ENCODE measurements at places on chromosomes 5 and 9.

GRCh38 chr9:26078706-26079105 lies 400.5 kb upstream of the TUSC1 start:
- no peak for DNase-seq

- no peak for DNase-seq
Measured at GRCh38 chr9:34591248-34591916, 1.9 kb upstream of the CNTFR start.

DNA sequence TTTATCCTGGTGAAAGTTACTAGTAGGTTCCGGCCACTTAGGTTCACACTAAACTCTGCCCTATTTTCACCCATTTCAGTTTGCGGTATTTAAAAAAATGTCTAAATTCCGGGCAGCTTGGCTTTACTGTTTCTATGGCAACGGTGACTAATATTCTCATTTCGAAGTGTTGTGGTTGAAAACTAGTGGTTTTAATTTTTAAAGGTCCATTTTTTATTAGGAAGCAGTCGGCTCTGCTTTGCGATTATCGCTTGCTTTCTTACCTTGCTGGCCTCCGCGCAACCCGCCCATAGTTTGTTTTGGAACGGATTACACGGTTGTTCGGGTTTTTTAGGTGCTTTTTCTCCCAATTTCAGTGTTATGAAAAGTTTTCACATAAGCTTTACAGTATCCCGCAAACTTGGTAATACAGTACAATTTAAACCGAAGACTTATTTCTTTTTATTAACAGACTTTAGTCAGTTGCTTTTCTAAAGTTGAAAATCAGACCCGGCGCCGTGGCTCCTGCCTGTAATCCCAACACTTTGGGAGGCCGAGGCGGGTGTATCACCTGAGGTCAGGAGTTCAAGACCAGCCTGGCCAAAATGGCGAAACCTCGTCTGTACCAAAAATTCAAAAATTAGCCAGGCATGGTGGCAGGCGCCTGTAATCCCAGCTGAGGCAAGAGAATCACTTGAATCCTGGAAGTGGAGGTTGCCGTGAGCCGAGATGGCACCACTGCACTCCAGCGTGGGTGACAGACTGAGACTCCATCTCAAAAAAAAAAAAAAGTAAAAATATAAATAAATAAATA lies 1.6 kb downstream of the KDM4C start:
- peak; percentile 13 for DNase-seq

GRCh38 chr5:98105681-98106080 lies 667.8 kb upstream of the RGMB start:
- no peak for DNase-seq

GRCh38 chr5:82339792-82340191 lies 61.6 kb upstream of the RPS23 start:
- DNase-seq = no peak

GRCh38 chr9:80449513-80449912 lies 877.7 kb downstream of the TLE4 start:
- DNase-seq = no peak

- DNase-seq = no peak
Measured at GRCh38 chr5:139841549-139841948, 45.9 kb downstream of the PSD2 start.

DNA sequence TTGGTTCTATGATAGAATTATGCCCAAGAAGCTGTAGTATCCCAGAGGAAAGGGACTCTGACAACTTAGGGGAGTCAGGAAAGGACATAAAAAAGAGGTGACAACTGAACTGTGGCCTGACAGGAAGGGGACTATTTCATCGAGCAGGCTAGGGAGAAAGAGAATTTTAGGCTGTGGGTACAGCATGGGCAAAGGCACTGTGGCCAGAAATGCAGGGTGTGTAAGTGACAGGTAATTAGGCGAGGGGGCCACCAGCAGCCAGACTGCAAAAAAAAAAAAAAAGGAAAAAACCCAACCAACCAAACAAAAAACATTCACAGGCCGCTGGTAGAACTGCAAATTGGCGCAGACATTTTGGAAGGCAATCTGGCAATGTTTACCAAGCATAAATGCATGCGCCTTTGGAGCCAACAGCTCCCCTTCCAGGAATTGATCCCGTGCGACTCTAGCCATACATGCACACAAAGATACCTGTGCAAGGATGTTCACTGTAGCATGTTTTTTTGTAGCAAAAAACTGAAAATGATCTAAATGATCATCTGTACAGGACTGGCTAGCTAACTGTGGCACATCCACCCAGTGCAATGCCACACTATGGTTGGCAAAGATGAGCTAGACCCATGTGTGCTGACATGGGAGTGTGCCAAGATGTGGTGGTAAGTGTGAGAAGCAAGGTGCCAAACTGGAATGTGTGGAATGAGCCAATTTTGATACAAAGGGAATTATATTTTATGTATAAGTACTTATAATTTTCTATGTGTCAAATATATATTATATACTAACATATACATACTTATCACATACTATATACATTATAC lies 1.1 kb downstream of the EIF4E1B start:
- no peak for DNase-seq
